ENCODE measurements at places on chromosomes 7 and 10.

GRCh38 chr10:98208925-98209324 lies 59.1 kb downstream of the LOXL4 start:
- DNase-seq = no peak

DNA sequence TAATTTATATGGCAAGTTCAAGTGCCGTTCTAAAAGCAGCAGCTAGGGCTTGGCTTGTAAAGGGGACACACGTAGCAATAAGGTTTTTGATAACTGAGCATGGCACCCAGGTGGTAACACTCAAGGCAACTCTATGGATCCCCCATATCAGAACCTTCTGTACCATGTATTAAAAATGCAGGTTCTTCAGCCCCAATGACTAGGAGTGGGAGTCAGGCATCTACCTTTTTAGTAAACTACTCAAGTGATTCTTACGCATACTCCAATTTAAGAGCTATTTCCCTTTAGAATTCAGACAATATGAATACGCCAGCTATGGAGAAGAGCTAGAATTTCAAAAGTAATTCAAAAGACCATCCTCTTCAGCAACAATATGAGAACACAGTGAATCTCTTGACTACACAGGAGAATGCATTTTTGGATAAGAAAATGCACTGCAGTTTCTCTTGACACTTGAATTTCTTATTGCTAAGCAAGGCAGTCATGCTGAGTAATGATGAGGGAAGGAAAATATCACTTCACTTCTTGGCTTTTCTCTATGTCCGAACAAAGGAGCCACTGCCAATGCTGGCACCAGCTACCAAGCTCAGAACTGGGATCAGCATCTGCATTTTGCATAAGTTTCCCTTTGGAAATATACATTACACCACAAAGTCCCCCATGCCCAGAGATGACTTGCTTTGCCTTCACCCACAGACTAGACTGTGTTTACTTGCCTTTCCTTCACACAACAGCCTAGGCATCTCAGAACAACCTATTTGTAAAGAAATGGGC lies 53.5 kb downstream of the ABLIM1 start:
- DNase-seq = no peak

- no peak for DNase-seq
Observed at GRCh38 chr10:8416760-8417159, 362.3 kb downstream of the GATA3 start.

GRCh38 chr7:3670898-3671297 lies 369.8 kb downstream of the SDK1 start:
- DNase-seq = no peak

- DNase-seq = no peak
Observed at GRCh38 chr7:137801003-137801402, 45.8 kb downstream of the DGKI start.
